GM12892 (cell line): ENCODE measurements at places on chromosomes 12 and 14.

- no peak for DNase-seq
These were observed 55.7 kb downstream of the TMX1 start for GRCh38 chr14:51295646-51296263.

DNA sequence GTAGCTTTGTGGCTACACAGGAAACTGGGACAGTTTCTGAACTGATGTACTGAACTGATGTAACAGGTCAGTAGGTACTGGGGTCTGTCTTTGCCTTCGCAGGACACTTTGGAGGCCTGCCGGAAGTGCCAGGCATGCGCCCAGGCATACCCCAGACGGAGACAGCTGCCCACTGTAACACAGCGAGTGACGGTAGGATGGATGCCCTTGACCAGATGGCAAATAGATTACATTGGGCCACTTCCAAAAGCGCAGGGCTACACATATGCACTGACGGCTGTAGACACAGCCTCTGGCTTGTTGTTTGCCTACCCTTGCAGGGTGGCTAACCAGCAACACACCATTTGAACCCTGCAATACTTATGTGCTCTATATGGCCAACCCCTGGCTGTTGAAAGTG lies 94.1 kb upstream of the TMPO start:
- DNase-seq, result no peak

- no peak for DNase-seq
These were observed 51.2 kb downstream of the PITPNM2 start for GRCh38 chr12:123099560-123100192.

- no peak for DNase-seq
These were observed 4.9 kb downstream of the KRT5 start for GRCh38 chr12:52515319-52515646.

GRCh38 chr12:18383203-18383602 lies 121.9 kb downstream of the PIK3C2G start:
- no peak for DNase-seq

DNA sequence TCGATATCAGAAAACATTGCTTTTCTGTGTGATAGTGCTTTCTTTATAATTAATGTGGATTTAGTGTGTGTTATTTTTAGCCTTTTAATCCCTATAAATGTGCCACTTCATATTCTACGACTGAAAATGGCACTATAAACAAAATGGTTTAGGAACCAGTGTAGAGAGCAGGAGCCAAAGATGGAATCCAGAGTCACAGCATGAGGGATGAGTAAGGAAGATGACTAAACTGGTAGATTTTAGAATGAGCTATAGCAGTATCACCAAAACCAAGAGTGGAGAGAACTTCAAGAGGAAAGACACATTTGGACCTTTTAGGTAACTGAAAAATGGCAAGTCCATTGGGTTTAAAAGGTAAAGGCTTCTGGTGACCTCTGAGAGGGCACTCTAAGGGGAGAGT lies 887.2 kb downstream of the NRXN3 start:
- DNase-seq, result no peak

DNA sequence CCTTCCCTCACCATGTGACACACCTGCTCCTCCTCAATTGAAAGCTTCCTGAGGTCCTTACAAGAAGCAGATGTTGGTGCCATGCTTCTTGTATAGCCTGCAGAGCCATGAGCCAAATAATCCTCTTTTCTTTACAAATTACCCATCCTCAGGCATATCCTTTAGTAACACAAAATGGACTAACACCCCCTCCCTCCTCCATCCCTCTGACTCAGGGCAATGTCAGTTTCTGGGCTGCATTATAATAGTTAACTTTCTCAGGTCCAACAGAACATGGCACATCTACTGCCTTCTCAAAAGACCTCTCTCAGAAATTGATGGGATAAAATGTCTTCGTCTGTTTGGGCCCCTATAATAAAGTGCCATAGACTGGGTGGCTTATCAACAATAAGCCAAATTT lies 287.0 kb downstream of the DPF3 start:
- DNase-seq, result no peak

DNA sequence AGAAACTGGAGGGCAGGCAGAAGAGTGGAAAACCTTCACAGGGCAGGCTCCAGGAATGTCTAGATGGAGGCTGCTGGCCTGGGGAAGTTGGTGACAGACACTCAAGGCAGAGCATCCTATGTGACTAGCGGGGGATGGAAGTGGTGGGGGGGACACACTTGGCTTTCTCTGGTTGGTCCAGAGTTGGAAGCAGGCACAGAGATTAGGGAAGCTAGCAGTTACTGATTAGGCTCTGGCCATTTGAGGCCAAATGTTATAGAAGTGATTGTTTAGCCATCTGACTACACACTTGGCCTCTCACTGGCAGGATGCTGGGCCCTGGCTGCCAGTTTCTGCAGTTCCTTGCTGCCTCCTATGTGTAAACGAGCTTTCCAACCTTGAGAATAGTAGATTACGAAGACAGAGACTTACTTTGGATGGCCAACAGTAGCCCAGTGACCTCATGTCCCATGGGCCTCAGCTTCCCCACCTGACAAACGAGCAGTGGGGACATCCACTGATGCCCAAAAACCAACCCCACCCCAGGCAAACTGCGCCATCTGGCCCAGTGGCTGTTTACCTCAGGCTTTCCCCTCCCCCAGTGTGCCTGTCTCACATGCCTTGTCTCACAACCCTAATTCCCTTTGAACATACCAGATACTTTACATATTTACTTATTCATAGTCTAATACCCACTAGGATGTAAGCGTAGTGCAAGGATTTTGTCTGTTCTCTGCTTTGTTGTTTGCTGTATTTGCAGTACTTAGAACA lies 102.7 kb downstream of the PAPLN start:
- DNase-seq, result no peak

DNA sequence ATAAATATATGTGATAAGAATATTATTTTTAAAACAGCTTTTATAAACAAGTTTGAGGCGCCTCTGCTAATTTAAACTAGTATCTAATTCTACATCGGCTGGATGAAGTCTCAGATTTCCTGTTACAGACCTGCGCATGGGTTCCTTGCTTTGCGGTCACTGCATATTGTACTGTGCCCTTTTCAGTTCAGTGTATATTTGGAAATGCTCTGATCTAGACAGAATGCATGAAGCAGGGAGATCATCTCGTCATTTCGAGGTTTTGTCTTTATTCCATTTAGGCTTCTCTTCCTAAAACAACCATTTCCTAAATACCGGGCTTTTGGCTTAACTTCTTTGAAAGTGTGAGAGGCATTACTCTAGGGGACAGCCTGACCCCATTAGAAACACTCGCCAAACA lies 25.6 kb downstream of the CRACR2A start:
- DNase-seq, result no peak

DNA sequence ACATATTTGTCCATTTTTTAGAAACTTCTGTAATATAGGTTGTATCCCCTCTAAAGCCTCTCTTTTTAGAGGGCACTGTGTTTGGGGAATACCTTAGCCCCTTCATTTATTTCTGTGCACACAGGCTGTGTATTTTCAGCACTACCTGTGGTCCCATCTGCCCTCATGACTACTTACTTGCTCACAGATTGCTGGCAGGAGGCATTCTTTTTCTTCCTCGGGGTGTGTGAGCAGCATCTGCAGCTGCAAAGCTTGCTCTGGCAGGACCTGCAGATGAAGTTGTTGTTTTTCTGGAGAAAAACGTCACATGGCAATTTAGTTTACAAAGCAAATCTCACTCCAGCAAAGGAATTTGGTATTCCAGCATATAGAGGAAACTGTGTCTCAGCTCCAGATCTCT lies 24.3 kb downstream of the ANG start:
- no peak for DNase-seq

GRCh38 chr12:118361092-118361404 lies 11.7 kb downstream of the TAOK3 start:
- no peak for DNase-seq

DNA sequence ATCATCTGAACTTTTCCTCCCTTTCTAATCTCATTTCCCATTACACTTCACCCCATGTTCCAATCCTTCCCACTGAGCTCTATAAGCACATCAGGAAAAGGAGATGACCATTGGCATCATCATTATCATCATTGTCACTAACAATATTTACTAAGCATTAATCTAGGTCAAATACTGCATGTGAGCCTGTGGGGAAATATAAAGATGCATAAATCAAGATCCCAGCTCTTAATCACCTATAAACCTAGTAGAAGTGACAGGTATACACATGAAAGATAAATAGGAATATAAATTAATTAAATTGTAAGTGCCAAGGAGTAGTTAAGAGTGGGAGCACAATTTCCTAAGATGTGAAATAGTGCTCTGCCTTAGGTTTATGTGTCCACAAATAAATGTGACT lies 100.6 kb downstream of the OTOGL start:
- DNase-seq, result no peak

DNA sequence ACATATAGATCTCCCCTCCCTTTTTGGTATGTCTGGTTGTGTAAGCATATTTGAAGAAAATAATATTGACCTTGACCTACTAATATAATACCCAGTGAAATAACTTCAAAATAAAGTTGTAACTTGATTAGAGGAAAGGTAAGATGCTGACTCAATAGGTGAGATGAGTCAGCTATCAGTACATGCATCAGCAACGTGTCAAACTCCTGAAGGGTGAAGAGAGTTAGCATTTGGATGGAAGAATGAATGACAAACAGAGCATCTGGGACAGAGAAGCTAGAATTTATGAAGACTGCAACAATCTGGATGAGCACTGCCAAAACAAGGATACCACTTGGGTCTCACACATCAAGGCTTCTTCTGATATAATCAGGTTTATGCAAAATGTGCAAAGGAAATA lies 74.9 kb downstream of the PPP2R5E start:
- no peak for DNase-seq

- DNase-seq, result no peak
These were observed 27.4 kb downstream of the MDM2 start for GRCh38 chr12:68835333-68835908.

DNA sequence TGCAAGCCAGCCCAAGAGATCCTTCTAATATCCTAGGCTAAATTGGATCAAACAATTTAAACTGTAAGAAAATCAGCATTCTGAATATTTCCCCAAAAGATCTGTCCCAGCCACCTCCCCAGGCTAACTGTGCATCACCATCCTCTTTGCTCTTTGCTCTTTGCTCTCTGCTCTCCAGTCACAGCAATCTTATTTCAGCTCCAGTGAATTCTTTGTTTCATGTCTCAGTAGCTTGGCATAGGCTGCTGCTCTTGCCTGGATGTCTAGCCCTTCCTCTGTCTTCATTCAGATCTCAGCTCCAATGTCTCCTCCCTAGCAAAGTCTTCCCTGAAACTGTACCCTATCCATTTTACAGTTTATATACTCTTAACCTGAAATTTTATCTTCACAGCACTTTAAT lies 399.8 kb upstream of the USP15 start:
- no peak for DNase-seq

DNA sequence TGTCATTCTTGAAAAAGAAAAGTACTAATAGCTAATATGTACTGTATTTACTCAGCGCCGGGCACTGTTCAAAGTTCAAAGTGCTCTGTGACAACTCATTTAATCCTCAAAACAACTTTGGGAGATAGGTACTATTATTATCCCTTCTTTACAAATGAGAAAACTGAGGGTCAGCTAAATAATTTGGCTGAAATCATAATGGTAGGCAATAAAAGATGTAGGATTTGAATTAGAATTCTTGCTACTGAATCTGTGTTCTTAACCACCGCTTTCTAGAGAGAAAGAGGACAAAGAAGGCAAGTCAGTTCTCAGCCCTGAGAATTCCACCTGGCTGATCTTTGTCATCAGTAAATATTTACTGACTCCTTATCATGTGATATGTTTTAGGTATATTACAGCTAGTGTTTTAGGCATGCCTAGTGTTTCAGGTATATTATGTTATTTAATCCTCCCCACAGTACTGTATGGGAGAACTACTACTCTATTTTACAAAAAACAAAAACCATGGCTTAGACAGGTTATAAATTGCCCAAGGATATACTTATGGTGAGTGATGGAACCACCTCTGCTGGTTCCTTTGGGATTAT lies 205.7 kb upstream of the GZMB start:
- DNase-seq, result no peak

DNA sequence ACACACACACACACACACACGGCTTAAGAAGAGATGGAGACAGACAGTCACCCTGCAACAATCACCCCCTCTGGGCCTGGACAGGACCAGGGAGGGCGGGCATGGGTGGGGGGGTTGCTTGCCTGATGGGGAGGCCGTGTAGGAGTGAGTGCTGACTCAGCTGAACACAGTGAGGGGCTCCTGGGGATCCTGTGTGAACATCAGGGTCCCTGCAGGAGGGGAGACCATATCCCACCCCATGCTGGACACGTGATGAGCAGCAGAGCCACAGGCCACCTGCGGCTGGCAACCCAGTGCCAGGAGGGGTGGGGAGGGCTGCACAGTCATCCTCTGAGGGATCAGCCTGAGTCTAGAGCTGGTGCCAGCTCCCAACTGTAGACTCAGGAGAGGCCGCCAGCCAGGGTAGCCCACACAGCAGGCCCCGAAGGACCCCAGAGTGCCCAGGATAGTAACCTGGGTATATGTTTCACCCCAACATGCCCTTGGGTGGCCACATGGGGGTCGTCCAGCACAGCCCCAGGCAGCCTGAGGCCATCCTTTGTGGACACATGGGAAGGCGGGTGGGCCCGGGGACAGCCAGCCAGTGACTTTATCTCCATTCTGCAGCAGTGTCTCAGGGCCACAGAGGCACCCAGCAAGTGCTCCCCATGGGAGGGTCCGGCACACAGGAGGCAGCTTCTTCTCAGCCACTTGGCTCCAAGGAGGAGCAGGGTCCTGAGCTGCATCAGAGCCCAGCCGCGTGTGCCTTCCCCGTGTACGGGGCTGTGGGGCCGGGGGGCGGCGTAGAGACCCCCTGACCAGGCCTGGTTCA lies 73.7 kb upstream of the SFSWAP start:
- DNase-seq, result no peak

GRCh38 chr14:54591461-54591860 lies 24.5 kb downstream of the SAMD4A start:
- DNase-seq, result no peak

DNA sequence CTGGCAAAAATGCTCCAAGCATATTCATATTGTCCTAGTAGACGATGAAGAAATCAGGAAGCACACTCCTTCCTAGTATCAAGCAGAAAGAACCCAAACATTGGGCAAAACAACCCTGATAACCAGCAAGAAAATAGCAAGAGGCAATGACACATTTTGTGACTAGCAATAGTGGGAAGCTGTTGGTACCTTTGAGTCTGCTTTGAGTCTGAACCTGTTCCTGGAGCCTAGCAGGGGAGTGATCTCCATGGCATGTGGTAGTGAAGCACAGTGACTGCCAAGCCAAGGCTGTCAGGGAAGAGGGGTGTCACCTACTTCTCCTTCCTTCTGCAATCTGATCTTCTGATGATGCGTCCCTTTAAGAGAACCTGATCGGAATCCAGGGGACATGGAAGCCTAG lies 533.9 kb downstream of the VRK1 start:
- no peak for DNase-seq
